Germinal center (tissue), 1 donor: ENCODE measurements at places on chromosomes 16 and 17.
A peak's percentile ranks its signal among the peaks of the same experiment; 100 is the strongest.

- no peak for DNase-seq
These were observed 4.2 kb downstream of the HSPB9 start for GRCh38 chr17:42126836-42127235.

GRCh38 chr17:54900457-54901229 is at the start of gene TOM1L1:
TSS of gene TOM1L1 (plus strand) at chr17:54900852. CDS start at chr17:54900866, 14 bp downstream.
- DNase-seq: peak; percentile 50

DNA sequence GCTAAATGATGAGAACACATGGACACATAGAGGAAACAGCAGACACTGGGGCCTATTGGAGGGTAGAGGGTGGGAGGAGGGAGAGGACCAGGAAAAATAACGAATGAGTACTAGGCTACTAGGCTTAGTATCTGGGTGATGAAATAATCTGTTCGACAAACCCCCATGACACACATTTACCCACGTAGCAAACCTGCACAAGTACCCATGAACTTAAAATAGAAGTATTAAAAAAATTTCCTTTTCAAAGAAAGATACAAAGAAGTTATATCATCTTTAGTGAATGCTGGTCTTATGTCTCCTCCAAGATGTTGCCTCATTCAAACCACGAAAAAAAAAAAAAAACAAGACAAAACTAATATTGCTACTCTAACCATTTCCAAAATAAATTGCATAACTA is 31.7 kb downstream of the MBTD1 start:
- DNase-seq: no peak

DNA sequence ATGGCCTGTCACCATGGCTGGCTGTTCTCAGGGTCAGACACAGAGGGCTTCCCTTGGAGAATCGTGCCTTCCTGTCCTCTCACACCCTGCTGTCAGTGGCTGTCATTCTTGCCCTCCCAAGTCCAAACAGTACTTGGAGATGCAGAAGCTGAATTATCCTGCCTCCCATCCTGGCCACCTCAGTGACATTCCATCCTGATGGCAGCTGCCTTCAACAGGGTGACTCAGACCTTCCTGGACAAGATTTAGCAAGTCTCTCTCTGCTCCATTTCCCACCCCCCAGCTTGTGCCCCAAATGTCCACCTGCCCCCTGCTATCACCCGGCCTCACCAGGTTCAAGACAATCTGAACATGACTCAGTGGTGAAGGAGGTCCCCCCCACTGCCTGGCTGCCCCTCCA is 4.8 kb upstream of the KRT36 start:
- DNase-seq: no peak

- no peak for DNase-seq
These were observed 2.0 kb downstream of the TBC1D10B start for GRCh38 chr16:30368122-30368791.

DNA sequence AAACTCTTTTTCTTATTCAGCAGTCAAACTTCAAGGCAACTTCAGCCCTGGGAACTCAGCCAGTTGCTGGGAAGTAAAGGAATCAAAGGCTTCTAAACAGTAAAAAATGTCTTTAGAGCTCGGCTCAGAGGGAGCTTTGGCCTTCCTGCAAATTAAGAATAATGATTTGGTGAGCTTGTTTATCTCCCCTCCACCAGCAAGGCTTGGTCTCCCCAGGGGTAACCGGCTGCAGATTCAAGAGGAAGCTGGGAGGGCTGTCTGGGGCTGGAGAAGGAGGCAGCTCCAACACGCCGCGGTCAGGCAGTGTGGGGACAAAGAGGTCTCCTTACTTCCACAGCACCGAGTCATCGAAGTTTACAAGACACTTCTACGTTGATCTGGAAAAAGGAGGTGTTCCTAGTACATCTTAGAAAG is 17.7 kb upstream of the DOC2B start:
- DNase-seq: no peak

GRCh38 chr17:77098884-77099545 is 41.8 kb upstream of the SEC14L1 start:
- DNase-seq: no peak
